ENCODE measurements at places on chromosomes 2 and 18.

DNA sequence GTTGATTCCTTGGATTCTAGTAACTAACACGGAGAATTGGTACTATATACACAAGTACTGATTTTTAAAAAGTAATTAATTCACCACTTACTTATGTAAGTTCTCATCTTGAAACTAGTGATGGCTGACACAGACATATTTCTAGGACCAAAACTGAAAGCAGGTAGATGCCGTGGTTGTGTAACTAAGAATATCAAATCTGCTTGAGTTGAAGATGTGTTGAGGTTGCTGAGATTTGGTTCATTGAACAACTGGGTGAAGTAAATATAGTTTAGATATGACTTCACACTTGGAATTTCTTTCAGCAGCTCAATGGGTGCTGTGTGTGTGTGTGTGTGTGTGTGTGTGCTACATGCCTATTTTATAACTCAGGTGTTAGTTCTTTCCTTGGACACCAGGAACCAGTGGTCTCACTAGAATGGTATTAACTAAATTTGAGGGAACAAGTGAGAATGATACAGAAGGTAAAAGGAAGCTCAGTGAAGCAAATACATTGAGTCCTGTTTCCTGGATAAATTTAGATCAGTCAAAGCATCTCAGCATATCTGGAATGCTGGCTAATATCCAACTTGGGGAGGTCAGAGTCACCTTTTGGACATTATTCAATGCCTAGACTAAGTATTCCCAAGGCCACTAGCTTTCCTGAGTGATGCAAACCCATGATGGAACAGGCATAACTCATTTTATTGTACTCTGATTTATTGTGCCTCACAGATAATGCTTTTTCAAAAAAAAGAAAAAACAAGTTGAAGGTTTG, 110.7 kb upstream of the ZEB2 start:
- DNase-seq = no peak

DNA sequence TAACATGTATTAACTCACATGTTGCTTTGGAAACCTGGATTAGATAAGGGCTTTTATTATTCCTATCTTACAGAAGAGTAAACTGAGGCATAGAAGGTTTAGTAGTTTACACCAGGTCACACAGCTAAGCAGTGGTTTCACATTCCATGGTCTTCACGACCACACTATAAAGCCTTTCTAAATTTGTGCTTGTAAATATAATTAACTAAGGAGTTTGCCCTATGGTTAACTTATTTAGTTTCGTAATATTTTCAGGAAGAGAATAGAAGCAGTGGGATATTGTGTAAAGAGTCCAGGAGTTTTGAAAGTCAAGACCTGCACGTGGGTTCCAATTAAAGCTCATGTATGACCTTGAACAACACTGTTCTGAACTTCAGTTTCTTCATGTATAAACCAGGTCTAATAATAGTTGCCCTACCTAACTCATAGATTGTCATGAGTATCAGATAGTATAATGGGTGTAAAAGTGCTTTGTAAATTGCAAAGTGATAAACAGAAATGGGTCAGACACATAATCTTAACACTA, 19.5 kb upstream of the SOS1 start:
- no peak for DNase-seq

- DNase-seq = no peak
These were observed 254.3 kb downstream of the METTL4 start for GRCh38 chr18:2316751-2317696.

DNA sequence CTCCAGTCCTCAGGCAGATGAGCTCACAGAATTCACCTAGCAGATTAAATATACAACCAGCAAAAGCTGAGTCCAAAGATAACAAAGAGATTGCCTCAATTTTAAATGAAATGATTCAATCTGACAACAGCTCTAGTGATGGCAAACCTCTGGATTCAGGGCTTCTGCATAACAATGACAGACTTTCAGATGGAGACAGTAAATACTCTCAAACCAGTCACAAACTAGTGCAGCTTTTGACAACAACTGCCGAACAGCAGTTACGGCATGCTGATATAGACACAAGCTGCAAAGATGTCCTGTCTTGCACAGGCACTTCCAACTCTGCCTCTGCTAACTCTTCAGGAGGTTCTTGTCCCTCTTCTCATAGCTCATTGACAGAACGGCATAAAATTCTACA, 86.0 kb downstream of the PTRHD1 start:
- no peak for DNase-seq

DNA sequence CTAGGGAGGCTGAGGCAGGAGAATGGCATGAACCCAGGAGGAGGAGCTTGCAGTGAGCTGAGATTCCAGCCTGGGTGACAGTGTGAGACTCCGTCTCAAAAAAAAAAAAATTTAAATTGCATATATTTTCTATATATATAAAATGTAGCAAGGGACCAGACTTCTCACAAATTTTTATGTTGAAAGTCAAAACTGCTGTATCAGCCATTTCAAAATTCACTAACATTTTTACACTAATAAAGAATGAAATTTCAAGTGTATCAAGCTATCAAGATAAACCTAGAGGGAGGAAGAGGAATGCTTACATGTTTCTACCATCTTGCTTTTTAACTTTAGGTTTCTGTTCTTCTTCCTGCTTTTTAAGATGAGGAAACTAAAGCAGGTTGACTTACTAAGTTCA, 464.0 kb downstream of the KCNJ3 start:
- no peak for DNase-seq

- no peak for DNase-seq
These were observed 927.0 kb downstream of the DPP10 start for GRCh38 chr2:115369400-115369799.

DNA sequence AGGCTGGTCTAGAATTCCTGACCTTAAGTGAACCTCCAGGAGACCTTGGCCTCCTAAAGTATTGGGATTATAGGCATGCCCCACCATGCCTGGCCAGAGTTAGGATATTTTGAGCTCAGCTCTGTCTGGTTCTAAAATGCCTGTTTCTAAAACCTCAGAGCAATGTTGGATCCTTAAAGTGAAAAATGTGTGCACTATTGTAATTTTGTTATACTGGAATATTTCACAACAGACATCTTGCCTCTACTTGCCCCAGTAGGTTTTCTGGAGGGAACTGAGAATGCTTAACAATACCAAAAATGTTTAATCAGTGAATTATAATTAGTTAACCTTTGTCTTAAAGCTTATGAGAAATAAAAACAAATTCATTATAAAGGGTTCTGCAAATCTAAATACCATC, 144.6 kb upstream of the CCDC195 start:
- no peak for DNase-seq

- DNase-seq = no peak
These were observed 71.7 kb downstream of the POLR1A start for GRCh38 chr2:86033751-86034692.

GRCh38 chr18:61842146-61842545, 50.7 kb downstream of the RNF152 start:
- DNase-seq = no peak
